ENCODE measurements at places on chromosomes 13 and 19.
A peak's percentile ranks its signal among the peaks of the same experiment; 100 is the strongest.

DNA sequence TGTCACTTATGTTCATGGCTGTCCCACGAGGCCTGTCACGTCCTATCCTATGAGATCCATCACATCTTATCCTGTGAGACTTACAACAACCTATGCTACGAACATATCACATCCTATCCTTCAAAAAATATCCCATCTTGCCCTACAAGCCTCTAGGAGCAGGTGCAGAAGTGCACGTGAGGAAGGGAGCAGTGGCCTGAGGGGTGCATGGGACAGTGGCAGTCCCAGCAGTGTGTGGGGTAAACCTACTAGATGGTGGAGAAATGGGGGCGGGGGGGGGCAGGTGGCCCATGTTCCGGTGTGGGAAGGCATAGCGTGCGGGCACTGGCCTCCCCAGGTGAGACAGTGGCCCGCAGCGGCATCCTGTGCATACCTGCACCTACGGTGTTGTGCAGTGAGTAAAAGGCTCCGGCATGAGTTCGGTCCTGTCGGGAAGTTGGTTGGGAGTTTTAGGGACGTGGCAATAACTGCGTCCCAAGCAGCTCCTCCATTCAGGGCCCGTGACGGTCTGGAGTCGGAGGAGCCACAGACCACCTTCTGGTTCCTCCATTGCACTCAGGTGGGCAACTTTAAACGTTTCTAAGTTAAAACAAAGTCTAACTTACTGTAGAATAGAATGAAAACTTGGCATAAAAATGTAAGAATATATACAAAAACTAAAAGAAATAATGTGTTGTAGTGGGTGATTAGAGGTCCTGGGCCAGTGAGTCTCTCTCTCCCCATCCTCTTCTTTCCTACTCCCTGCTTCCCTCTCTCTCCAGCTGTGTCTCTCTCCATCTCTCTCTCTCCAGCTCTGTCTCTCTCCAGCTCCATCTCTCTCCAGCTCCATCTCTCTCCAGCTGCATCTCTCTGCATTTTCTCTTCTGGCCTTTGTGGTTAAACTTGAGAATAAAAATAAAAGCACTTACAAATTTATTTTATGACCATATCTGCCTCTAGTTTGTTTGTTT, 42.1 kb downstream of the ATP11A start:
- DNase-seq: no peak

GRCh38 chr19:49453013-49453756, at the start of gene ALDH16A1:
TSS of gene ALDH16A1 (plus strand) at chr19:49453225. CDS start at chr19:49453332, 107 bp downstream.
- DNase-seq: peak; percentile 98

GRCh38 chr19:21260164-21260847, 68.9 kb downstream of the ZNF708 start:
- no peak for DNase-seq

DNA sequence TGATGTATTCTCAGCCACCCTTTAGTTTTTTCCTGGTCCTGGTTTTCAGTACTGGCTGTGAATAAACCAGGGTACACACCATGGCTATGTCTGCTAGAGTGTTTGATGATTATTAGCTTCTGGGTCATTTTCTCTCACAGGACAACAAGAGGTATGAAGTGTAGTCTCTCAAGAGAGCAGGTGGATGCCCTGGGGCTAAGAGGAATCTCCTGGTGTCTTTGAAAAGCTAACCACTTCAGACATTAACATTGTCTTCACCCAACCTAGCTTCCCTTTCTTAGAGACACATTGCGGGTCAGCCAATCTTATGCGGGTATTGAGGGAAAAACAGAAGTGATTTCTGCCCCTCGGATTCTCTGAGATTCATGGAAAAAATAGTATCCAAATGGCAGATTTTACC, 1.6 kb downstream of the ZNF730 start:
- no peak for DNase-seq

- no peak for DNase-seq
Measured at GRCh38 chr19:35034005-35034502, 3.8 kb downstream of the SCN1B start.

- DNase-seq: no peak
Measured at GRCh38 chr13:44989941-44990340, 603 bp downstream of the GPALPP1 start.

DNA sequence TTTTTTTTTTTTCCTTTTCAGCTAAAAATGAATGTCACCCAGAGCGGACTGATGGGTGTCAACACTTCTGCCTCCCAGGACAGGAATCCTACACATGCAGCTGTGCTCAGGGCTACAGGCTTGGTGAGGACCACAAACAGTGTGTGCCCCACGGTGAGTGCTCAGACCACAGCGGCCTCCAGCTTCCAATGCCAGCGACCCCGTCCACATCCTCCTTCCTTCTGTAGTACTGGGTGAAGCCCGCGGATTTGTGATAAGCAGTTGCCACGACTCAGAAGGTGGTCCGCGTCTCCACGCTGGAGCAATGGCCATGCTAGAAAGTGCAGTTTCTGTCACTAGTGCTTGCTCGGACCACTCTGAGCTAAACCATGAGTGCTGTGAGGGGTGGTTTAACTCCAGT, 6.0 kb downstream of the PROZ start:
- no peak for DNase-seq

- DNase-seq: peak; percentile 10
Measured at GRCh38 chr13:113907635-113908617, 44.0 kb upstream of the GAS6 start.

GRCh38 chr19:50415661-50416033, 3.1 kb upstream of the SPIB start:
- DNase-seq: no peak

Data from NCI-H2081 (cell line).